ENCODE measurements at places on chromosomes 12 and 14. TPM values are rescaled to one million over a fixed set of nuclear protein-coding genes. Genes with fewer than 3 reads are reported as not detected.

The MYRFL gene
- total RNA-seq: not detected

The KHNYN gene
- total RNA-seq: 47.4 TPM

The HSPB8 gene
- 22.0 TPM for total RNA-seq

The AKAP5 gene
- 3.0 TPM for total RNA-seq

The RNASE7 gene
- not detected for total RNA-seq

The SELPLG gene
- 1.3 TPM for total RNA-seq

The TAS2R13 gene
- total RNA-seq: 3.9 TPM

The SIX1 gene
- under 0.01 TPM for total RNA-seq

The GCH1 gene
- 9.1 TPM for total RNA-seq

The TGFB3 gene
- 7.7 TPM for total RNA-seq

The CLECL1 gene
- total RNA-seq: not detected

The TMEM121 gene
- total RNA-seq: 2.9 TPM

The GPR137C gene
- total RNA-seq: 0.43 TPM

The APOF gene
- total RNA-seq: not detected

The RAPGEF3 gene
- 3.2 TPM for total RNA-seq

The RTL1 gene
- not detected for total RNA-seq

The POTEG gene
- not detected for total RNA-seq

The KITLG gene
- 13.8 TPM for total RNA-seq
